ENCODE measurements at places on chromosomes 4 and X.

- no peak overlapping the region for H3K4me3 ChIP-seq
- H3K36me3 ChIP-seq, result no peaks in the 10 kb centered on the region
- H3K27me3 ChIP-seq, result no peaks in the 10 kb centered on the region
- DNase-seq, result no peak
- no peak overlapping the region for H3K27ac ChIP-seq
- H3K4me1 ChIP-seq, result no peaks in the 10 kb centered on the region
Measured at GRCh38 chr4:57504139-57504538, 394.0 kb upstream of the IGFBP7 start.

GRCh38 chr4:11407551-11407950 lies 21.1 kb downstream of the HS3ST1 start:
- no peak overlapping the region for H3K27ac ChIP-seq
- no peaks in the 10 kb centered on the region for H3K36me3 ChIP-seq
- no peaks in the 10 kb centered on the region for H3K4me1 ChIP-seq
- no peak overlapping the region for H3K4me3 ChIP-seq
- H3K27me3 ChIP-seq, result no peaks in the 10 kb centered on the region

DNA sequence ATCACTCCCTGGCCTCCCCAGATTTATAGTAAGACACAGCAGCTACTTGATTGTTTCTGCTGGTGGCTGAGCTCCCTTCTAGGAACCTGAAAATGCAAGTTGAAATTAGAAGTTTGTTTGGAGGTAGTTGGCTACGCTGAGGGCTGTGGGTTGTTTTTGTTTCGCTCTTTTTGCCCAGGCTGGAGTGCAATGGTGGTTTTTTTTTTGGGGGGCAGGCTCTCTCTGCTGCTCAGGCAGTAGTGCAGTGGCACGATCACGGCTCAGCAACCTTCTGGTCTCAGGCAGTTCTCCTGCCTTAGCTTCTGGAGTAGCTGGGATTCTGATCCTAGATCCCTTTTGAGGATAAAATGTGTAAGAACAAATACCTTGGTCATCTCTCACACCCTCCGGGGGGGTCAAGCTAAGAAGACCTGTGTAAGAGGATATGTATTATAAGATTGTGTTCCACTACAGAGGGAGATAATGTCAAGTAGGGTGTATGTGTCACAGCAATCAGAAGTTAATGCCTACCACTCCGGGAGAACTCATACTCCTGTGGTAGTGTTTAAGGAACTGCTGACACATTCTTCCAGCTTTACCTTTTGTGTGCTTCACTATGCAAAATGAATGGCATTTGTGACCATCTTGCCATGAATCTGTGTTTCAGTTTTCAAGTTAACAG lies 9.7 kb downstream of the JADE1 start:
- H3K36me3 ChIP-seq, result no peaks in the 10 kb centered on the region
- no peak overlapping the region for H3K27ac ChIP-seq
- no peak for DNase-seq

- no peak for DNase-seq
- H3K4me3 ChIP-seq, result no peak overlapping the region
- H3K27me3 ChIP-seq, result no peaks in the 10 kb centered on the region
- H3K4me1 ChIP-seq, result no peaks in the 10 kb centered on the region
- no peak overlapping the region for H3K27ac ChIP-seq
Measured at GRCh38 chr4:8391071-8391470, 49.5 kb downstream of the ACOX3 start.

DNA sequence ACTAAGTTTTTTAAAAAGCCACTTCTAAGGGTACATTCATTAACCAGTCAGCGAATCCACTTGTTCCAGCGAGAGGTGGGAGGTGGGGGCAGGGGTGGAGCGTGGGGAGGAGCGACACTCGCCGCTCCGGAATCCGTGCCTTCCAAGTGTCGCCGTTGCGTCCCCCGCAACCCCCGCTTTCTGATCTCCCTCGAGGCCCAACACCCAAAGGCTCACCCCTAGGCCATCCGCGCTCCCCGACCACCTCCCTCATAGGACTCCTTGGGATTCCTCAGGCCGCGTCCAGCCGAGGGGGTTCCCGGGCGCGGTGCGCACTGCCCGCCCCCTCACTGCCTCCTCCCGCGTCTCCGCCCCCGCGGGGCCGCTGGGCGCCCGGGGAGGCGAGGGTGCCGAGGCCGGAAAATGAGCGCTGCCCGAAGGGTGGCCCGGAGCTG lies 108.1 kb upstream of the STOX2 start:
- H3K36me3 ChIP-seq, result no peaks in the 10 kb centered on the region
- DNase-seq, result peak; percentile 24
- no peaks in the 10 kb centered on the region for H3K4me1 ChIP-seq
- peak overlapping the region; percentile 50 for H3K4me3 ChIP-seq
- H3K27ac ChIP-seq, result no peak overlapping the region
- peaks cover 59% of the 10 kb centered on the region for H3K27me3 ChIP-seq

GRCh38 chr4:168272488-168272887 lies 46.1 kb downstream of the DDX60 start:
- no peak overlapping the region for H3K4me3 ChIP-seq
- no peaks in the 10 kb centered on the region for H3K4me1 ChIP-seq
- no peak for DNase-seq
- H3K27ac ChIP-seq, result no peak overlapping the region

DNA sequence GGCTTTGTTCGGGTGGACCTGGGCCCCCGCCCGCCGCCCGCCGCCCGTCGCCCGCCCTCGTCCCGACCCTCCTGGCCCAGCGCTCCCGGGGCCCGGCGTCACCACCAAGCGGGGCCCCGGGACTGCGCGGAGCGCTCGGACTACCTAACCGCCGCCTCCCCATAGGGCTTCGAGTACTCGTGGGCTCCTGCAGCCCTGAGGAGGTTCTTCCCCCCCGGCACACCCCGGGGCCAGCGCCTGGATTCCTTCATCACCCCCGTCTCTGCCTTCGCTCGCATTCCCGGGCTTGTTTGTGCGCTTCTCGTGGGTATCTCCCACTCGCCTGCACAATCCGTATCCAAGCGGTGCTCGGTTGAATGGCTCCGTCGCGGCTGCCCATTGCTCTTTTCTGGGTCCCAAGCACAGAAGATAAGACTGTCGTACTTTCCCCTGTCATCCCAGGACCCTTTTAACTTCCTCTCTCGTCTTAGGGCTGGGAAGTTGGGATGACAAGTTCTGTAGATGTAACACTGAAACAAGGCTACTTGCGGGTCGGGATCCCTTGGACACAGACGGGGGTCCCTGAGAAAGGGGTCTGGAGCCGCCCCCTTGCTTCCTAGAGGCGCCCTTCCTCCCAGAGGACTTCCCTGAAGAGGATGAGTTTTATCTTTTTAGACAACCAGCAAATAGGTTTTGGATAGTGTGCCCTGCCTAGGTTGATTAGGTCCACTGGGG lies 565 bp downstream of the MOB1B start:
- peak; percentile 55 for DNase-seq
- peaks cover 12% of the 10 kb centered on the region for H3K36me3 ChIP-seq
- H3K4me3 ChIP-seq, result peak overlapping the region; percentile 74
- H3K27ac ChIP-seq, result peak overlapping the region; percentile 93
- H3K4me1 ChIP-seq, result peaks cover 7% of the 10 kb centered on the region

GRCh38 chrX:103415068-103415467 lies 38.7 kb downstream of the BEX3 start:
- H3K4me1 ChIP-seq, result no peaks in the 10 kb centered on the region
- H3K27ac ChIP-seq, result no peak overlapping the region
- H3K4me3 ChIP-seq, result no peak overlapping the region

DNA sequence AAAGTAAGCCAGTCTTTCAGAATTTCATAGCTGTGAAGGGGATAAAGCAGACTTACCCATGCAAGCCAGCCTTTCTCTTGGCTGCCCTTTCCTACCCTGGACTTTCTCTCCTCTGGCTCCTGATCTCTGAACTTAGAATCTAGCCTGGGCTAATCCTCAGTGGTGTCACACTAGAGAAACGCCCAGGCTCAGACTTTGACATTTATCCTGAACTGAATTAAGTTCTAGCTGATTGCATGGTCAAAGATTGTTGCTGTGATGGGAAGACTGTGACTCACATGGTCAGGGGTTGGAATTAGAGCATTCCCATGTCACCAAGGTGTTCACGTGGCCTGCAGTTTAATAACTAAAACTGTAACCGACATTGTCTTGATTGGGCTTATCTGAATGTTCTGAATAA lies 469.5 kb upstream of the FAT1 start:
- no peaks in the 10 kb centered on the region for H3K4me1 ChIP-seq
- no peak overlapping the region for H3K4me3 ChIP-seq
- DNase-seq, result no peak
- no peak overlapping the region for H3K27ac ChIP-seq
- no peaks in the 10 kb centered on the region for H3K36me3 ChIP-seq

DNA sequence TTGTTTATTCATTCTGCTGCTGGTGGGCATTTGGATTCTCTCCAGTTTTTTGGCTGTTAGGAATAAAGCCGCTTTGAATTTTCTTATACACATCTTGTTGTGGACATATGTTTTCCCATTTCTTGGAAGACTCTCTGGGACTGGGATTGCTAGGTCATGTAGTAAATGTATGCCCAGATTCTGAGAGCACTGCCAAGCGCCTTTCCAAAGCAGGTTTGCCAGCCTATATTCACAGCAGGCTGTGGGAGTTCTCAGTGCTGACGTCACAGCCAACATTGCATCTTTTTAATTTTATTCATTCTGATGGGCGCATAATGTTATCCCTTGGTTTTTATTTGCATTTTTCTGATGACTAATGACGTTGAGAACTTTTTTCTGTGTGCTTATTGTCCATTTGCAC lies 24.1 kb downstream of the TMEM271 start:
- no peak overlapping the region for H3K4me3 ChIP-seq
- no peaks in the 10 kb centered on the region for H3K27me3 ChIP-seq
- DNase-seq, result no peak

DNA sequence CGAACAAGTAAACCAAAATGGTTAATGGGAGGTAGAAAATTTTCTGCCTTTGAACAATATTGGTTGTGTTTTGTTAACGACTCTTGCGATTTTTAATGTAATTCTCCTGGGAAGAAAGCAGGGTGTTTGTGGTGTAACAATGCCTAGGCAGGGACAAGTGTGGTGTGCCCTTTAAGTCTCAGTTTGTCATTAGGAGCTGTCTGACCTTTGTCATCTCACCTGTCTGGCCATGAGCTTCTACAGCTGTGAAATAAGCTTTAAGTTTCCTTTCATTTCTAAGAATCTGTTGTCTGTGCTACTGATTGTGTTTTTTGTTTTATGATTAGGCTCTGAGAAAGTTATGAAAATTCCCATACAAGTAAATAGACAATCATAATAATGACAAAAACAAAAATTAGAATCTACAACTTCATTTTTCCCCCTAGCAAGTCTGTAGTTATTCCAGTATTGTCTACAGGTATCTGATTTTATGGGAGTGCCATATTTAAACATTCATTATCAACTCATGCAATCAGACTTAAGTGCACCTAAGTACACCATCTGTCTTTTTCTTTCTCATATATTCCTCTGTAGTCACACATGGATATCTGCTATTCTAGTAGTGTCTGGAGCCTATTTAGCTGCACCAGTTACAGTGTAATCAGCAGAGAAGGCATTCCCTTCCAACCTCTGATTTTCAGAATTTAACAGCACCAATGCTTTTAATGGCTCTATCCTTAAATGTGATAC lies 203.5 kb downstream of the PPARGC1A start:
- DNase-seq, result no peak
- no peak overlapping the region for H3K4me3 ChIP-seq
- H3K36me3 ChIP-seq, result no peaks in the 10 kb centered on the region
- H3K27ac ChIP-seq, result no peak overlapping the region
- peaks cover 35% of the 10 kb centered on the region for H3K4me1 ChIP-seq

GRCh38 chr4:10762561-10762960 lies 78.0 kb upstream of the CLNK start:
- H3K4me1 ChIP-seq, result no peaks in the 10 kb centered on the region
- peak; percentile 6 for DNase-seq
- no peaks in the 10 kb centered on the region for H3K27me3 ChIP-seq
- no peaks in the 10 kb centered on the region for H3K36me3 ChIP-seq

GRCh38 chrX:13697455-13697854 lies 8.5 kb downstream of the RAB9A start:
- no peaks in the 10 kb centered on the region for H3K27me3 ChIP-seq
- DNase-seq, result no peak

- peaks cover 5% of the 10 kb centered on the region for H3K27me3 ChIP-seq
- peak overlapping the region; percentile 71 for H3K4me3 ChIP-seq
- no peak overlapping the region for H3K27ac ChIP-seq
Measured at GRCh38 chr4:121070274-121070673, 2.1 kb downstream of the NDNF start.

DNA sequence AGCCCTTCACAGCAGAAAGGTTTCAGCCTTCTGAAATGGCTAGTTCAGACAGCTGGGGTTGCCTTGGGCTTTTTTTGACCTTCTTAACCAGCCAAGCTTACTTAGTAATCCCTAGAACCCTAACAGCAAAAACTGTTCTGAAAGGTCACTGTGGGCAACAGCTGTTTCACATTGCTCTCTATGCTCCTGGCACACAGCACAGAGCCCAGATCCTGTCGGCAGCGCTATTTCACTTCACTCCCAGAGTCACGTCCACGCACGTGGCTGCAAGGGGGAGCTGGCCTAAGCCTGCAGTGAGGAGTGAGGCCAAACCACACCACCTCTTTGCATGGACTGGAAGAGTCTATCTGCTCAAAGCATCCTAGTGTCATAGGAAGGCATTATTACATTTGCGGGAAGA lies 32.0 kb upstream of the STS start:
- peak; percentile 41 for DNase-seq
- no peaks in the 10 kb centered on the region for H3K27me3 ChIP-seq
- H3K36me3 ChIP-seq, result no peaks in the 10 kb centered on the region
- no peak overlapping the region for H3K27ac ChIP-seq

- H3K4me3 ChIP-seq, result no peak overlapping the region
- no peaks in the 10 kb centered on the region for H3K36me3 ChIP-seq
- H3K4me1 ChIP-seq, result no peaks in the 10 kb centered on the region
- no peak overlapping the region for H3K27ac ChIP-seq
- H3K27me3 ChIP-seq, result no peaks in the 10 kb centered on the region
Measured at GRCh38 chrX:107573016-107573415, 55.3 kb upstream of the PRPS1 start.

DNA sequence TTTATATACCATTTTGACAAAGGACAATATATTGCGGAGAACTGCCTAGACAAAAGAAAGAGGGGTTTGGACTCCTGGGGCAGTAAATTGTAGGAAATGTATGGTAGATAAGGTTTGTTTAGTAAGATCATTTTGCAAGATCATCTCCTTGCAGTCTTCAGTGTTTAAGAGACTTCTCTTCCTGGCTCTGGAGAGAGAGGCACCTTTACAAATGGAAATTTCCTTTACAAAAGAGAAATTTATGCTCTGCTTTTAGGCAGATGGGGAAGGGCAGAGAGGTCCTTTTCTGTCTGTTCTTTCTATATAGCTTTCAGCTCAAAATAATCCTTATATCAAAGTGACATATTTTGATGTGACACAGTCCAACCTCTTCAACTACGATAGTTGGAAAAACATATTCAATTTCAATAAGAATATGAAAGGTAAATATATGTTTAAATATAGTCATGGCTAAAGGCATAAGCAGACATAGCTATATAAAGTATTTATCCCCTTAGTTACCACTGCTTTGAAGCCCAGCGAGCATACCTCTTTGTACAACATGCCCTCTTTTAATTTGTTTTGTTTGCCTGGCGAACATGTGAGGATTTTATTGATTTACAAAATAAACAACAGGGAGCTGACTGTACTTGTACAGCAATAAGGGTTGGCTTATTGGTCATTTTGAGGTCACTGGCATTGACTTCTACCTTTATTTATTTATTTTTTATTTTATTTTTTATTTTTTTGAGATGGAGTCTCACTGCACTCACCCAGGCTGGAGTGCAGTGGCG lies 65.2 kb downstream of the TRIM2 start:
- DNase-seq, result no peak
- H3K27me3 ChIP-seq, result no peaks in the 10 kb centered on the region
- H3K4me3 ChIP-seq, result no peak overlapping the region
- no peaks in the 10 kb centered on the region for H3K4me1 ChIP-seq
- H3K27ac ChIP-seq, result no peak overlapping the region

- peak; percentile 96 for DNase-seq
- H3K27ac ChIP-seq, result no peak overlapping the region
- H3K27me3 ChIP-seq, result no peaks in the 10 kb centered on the region
- no peak overlapping the region for H3K4me3 ChIP-seq
- no peaks in the 10 kb centered on the region for H3K36me3 ChIP-seq
Measured at GRCh38 chr4:144355811-144356757, 215.6 kb upstream of the GYPA start.
